ENCODE measurements at places on chromosomes 5 and 9.

GRCh38 chr5:138610918-138611677 is 35.9 kb upstream of the HSPA9 start:
- no peak for DNase-seq

DNA sequence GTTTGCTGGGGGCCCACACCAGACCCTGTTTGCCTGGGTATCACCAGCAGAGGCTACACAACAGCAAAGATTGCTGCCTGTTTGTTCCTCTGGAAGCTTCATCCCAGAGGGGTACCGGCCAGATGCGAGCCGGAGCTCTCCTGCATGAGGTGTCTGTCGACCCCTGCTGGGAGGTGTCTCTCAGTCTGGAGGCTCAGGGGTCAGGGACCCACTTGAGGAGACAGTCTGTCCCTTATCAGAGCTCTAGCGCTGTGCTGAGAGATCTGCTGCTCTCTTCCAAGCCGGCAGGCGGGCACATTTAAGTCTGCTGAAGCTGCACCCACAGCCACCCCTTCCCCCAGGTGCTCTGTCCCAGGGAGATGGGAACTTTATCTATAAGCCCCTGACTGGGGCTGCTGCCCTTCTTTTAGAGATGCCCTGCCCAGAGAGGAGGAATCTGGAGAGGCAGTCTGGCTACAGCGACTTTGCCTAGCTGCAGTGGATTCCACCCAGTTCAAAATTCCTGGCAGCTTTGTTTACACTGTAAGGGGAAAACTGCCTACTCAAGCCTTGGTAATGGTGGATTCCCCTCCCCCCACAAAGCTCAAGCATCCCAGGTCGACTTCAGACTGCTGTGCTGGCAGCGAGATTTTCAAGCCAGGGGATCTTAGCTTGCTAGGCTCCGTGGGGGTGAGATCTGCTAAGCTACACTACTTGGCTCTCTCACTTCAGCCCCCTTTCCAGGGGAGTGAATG is 206.0 kb upstream of the TLX3 start:
- DNase-seq = no peak

GRCh38 chr5:10892147-10892910 is 131.3 kb upstream of the DAP start:
- DNase-seq = no peak

GRCh38 chr9:127921557-127922120 is 4.8 kb upstream of the ST6GALNAC4 start:
- DNase-seq = no peak

GRCh38 chr5:14513266-14513665 is 68.3 kb upstream of the OTULINL start:
- no peak for DNase-seq

- no peak for DNase-seq
These were observed 205.2 kb downstream of the PIK3R1 start for GRCh38 chr5:68420476-68421344.

DNA sequence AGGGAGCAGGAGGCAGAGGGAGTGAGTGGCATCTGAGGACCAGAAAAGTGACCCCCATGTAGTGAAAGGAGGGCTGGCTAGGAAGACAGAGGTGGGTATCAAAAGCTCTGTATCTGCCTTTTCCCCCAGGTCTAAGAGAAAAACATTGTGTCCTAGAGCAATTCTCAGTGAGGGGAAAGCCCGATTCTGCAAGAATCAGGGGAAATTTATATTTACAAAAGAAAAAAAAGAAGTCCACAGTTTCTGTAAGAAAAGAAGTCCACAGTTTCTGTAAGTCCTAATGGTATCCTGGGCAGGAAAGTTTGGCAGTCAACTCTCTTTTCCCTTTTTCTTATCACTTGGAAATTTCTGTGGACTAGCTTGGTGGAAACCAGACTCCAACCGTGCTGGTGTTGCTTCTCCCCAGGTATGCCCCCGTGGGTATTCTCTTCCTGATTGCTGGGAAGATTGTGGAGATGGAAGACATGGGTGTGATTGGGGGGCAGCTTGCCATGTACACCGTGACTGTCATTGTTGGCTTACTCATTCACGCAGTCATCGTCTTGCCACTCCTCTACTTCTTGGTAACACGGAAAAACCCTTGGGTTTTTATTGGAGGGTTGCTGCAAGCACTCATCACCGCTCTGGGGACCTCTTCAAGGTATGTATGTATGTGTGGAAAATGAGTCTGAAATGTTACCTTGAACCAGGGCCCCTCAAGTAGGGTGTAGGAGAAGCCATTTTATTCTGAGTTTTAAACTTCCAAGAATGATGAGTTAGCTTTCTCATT is 73.0 kb downstream of the SLC1A3 start:
- no peak for DNase-seq

DNA sequence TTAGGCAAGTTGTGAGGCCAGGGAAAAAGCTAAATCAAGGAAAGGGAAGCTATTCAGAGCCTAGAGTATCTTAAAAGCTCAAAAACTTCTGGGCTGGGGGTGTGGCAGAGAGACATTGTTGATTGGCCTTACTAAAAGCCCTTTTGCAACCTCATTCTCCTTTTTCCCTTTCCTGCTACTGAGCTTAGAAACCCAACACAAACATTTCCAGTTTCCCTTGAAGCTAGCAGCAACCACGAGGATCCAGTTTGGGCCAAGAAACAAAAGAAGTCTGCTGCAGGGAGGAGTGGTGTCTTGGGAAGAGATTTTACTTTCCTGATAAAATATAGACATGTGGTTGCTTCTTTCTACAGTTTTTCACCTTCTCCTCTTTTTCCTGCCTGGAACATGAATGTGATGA is 135.5 kb upstream of the KLF9 start:
- DNase-seq = no peak

GRCh38 chr9:70411121-70411929 is 3.1 kb downstream of the KLF9 start:
- no peak for DNase-seq

DNA sequence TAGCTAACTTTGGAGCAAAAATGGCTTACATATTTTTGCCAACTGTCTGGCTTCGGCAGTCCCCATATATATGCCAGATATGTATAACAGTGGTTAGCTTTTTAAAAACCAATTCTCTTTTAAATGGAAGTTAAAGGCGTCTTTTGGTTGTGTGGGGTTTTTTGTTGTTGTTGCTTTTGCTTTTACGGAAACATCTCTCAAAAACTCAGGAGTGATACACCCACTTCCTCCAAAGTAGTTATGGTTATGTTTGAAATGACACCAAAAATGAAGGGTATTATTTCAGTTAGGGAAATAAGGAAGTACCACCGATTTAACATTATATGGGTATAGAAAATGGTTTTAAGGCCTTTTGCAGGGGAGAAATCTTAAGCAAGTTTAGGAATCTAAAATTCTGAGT is 2.3 kb downstream of the CNOT8 start:
- no peak for DNase-seq

GRCh38 chr5:83639911-83640310 is 80.7 kb downstream of the HAPLN1 start:
- DNase-seq = no peak

DNA sequence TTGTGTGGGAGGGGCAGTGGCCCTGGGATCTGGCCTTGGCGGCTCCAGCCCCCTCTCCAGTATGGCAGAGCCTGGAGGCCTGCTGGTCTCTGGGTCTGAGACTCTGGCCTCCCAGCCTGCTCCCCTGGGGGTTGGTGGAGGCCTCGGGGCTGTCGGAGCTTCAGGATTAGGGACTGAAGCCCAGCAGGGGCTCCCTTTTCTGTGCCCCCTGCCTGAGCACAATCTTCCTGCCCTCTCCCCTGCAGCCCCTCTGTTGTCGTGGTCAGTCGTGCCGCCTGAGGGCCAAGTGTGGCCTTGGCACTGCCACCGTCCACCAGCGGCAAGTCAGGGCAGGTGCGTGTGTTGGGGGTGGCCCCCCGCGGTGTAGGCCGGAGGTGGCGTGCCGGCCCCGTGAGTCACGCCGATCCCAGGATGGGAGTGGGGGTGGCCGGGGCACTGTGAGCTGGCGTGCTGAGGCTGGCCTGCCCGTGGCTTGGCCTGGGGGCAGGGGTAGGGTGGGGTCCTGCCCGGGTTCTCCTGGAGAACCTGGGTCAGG is 53.6 kb downstream of the RXRA start:
- DNase-seq = no peak

DNA sequence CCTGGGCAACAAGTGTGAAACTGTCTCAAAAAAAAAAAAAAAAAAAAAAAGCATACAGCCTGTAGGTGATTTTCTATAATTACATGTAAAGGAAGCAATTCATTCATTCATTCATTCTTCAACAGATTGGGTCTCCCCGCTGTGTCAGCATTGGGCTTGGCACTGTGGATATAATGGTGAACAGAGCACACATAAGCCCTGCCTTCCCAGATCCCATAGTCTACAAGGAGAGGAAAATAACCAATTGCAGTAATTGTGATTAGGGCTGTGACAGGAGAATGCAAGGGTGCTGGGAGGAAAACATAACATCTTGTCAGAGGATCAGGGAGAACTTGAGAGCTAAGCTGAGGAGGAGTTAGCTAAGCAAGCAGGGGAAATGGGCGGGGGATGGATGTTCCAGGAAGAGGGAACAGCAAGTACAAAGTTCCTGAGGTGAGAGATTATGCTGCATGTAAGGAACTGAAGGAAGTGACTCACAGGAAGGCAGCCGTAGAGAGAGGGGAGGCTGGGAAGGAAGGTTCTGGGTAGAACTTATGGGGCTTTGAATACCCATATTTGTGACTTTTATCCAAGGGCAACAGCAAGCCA is 24.0 kb upstream of the KLF9 start:
- no peak for DNase-seq

DNA sequence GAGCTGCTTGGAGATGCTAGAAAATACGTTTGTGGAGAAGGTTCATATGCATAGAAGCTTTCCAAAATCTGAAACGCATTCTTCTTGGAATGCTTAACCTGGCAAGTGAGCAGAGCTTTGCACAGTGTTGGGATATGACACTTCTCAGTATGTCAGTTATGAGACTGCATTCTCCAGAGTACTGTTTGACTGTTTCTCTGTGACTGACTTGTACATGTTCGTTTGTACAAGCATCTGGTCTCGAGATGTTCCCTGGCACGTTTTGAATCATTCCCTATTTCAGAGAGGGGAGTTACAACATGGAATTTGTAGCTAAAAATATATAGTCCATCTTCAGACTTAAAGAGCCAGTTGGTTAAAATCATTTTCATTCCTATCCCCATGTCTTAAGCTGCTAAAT is 272.4 kb downstream of the ARRDC3 start:
- DNase-seq = no peak

DNA sequence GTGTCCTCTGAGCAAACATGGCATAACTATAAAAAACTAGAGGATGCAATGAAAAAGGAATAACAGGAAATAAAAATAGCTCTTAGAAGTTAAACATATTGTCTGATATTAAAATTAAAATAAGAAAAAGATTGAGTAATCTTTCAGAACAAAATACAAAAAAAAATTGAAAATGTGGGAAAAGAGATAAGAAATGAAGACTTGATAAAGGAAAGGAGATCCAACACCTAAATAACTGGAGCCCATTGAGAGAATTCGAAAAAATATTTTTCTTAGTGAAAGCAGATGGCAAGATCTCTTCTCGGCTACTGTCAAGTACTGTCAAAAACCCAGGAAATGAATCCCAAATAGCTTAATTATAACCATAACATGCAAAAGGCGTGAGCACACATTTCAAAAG is 24.9 kb downstream of the LIFR start:
- DNase-seq = no peak

GRCh38 chr5:3389471-3390026 is 206.1 kb upstream of the IRX1 start:
- DNase-seq = no peak

- no peak for DNase-seq
These were observed 319.8 kb downstream of the HCN1 start for GRCh38 chr5:45376417-45376816.

GRCh38 chr5:149457393-149457763 is 78.3 kb upstream of the IL17B start:
- no peak for DNase-seq

DNA sequence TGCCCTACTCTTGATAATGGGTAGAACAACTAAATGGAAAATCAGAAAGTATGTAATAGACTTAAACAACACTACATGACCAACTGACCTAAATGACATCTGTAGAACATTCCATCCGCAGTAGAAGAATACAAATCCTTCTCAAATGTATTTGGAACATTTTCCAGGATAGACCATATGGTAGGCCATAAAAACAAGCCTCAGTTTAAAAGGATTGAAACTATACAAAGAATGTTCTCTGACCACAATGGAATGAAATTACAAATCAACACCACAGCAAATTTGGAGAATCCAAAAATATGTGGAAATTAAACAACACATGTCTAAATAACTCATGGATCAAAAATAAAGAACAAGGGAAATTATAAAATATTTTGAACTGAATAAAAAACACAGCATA is 189.2 kb downstream of the NDUFS4 start:
- DNase-seq = no peak

GRCh38 chr5:10563110-10563944 is 543 bp upstream of the ANKRD33B start:
- no peak for DNase-seq

DNA sequence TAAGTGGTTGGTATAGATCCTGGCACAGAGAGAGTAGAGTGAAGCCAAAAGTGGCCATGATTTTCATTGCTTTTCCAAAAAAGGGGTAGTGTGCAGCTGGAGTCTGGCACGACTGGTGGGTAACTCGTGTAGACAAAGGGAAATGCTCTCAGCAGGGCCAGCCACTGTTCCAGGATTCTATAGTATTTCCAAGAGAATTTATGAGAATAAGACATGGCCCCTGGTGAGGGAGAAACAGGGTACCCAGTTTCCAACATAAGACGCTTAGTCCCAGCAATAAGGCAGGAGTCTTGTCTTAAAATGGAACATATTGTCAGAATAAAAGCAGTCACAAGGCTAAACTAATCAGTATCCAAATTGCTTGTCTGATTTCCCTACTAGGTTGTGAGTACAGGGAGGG is 52.1 kb downstream of the NMUR2 start:
- no peak for DNase-seq

GRCh38 chr5:83149671-83150070 is 72.3 kb downstream of the XRCC4 start:
- DNase-seq = no peak

- no peak for DNase-seq
These were observed 11.0 kb downstream of the MPDZ start for GRCh38 chr9:13268469-13268868.

GRCh38 chr5:120552638-120553037 is 88.5 kb downstream of the PRR16 start:
- DNase-seq = no peak

- no peak for DNase-seq
These were observed 42.8 kb downstream of the CAMSAP1 start for GRCh38 chr9:135864447-135865049.

DNA sequence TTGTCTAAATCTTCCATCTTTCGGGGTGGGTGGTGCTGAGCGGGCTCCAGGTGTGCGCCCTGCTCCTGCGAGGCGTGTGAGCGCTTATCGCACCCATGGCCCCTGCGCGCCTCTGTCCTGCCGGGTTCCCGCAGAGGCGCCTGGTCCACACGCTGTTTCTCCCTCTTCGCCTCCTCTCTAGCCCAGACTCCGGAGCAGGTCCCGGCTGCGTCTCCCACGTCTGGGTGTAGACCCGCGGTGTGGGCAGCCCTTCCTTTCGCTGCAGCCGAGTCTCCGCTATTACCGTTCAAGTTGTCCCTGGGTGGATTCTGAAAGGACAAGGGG is 40.5 kb upstream of the PLEKHG4B start:
- no peak for DNase-seq

GRCh38 chr9:88776717-88777497 is 214.4 kb upstream of the S1PR3 start:
- no peak for DNase-seq

- DNase-seq = no peak
These were observed 128.8 kb upstream of the MAP3K1 start for GRCh38 chr5:56686337-56687195.

All from NCI-H2081 treated with DMSO at 0.1 percent for 48 hours (cell line).